ENCODE measurements at places on chromosomes 2 and 18. TPM values are rescaled to one million over a fixed set of nuclear protein-coding genes. Genes with fewer than 3 reads are reported as not detected.

The DYNAP gene
- not detected for total RNA-seq

The MC5R gene
- total RNA-seq, result not detected

The AQP4 gene
- total RNA-seq, result 14.9 TPM

The DTNA gene
- 42.8 TPM for total RNA-seq

The PLGLB1 gene
- 4.4 TPM for total RNA-seq

The ZBTB7C gene
- total RNA-seq, result 1.0 TPM

All from hepatocyte (in vitro differentiated cells).